ENCODE measurements at places on chromosomes 3 and 15.

DNA sequence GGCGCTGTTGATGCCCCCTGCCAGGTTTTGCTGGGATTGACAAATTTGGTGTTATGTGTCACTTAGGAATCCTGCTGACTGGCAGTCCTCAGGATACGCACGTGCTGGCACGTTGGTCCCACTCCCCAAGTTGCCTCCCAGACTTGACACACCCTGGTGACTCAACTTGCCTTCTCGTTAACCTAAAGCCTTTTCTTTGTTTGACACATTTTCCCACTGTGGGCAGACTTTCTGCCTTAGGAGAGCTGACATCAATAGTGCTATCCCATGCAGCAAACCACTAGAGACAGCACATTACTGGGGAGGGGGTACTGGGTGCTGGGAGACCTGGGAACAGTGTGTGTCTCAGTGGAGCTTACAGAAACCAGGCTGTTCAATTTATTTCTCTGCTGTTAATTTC, 104.3 kb downstream of the OXNAD1 start:
- DNase-seq, result no peak

DNA sequence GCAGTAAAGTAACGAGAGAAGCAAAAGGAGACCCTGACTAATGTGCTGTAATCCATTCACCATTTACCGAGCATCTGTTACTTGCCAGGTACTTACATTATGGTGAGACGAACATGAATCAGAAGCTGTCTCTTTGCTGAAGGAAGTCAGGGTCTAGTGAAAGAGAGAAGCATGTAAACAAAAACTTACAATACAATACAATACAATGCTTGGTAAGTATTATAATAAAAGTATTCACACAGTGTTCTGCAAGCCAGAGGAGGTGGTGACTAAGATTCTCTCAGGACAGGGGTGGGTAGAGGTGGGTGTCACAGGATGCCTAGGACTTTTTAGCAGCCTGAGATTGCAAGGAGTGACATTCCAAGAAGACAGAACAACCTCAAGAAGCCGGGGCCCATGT, 50.2 kb upstream of the MGA start:
- no peak for DNase-seq

DNA sequence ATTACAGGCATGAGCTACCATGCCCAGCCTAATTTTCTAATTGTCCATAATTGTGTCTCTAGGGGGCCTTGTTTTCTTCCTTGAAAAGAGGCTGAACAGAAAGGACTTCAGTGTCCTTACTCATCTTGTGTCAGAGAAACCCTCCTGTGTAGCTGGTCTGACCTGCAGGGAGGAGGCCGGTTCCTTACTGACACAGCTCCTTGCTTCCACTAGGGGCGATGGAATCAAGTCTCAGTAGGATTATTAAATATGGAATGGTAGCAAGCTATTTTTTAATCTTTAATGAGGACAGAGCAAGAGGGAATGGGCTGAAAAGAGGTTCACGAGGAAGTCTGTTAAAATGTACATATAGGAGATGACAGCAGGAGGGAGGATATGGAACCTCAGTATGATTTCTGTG, 8.6 kb downstream of the LPCAT4 start:
- no peak for DNase-seq

- no peak for DNase-seq
Observed at GRCh38 chr3:191873736-191874135, 412.8 kb downstream of the PYDC2 start.

GRCh38 chr3:51384055-51384725, 901 bp upstream of the MANF start:
- no peak for DNase-seq

DNA sequence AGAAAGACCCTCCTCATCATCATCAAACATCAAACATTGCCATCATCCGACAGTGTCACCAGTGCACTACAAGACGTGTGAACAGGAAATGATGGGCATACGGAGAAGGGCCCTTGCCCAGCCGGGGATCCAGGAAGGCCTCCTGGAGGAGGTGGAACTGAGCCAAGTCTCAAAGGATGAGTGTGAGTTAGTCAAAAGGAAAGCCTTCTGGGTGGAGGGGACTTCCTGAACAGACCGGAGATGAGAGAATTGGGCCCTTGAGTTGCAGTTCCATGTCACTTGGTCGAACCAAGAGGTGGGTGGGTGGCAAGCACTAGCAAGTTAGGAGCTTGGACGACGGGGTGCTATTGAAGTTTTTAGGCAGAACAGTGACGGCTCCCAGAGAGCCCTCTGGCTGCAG, 8.5 kb downstream of the SEMA4B start:
- no peak for DNase-seq

Data from activated effector memory CD4-positive, alpha-beta T cell treated with anti-CD3 and anti-CD28 coated beads, Interleukin-2, amount 50 U/mL, for 16 hours (primary cell).